ENCODE measurements at places on chromosomes 4 and X. TPM values are rescaled to one million over a fixed set of nuclear protein-coding genes. Genes with fewer than 3 reads are reported as not detected.

The DOCK11 gene
- 26.2 TPM for total RNA-seq

The LONRF3 gene
- total RNA-seq: 0.19 TPM

The FGFR3 gene
- 0.56 TPM for total RNA-seq

The UGT2B15 gene
- not detected for total RNA-seq

The EGFL6 gene
- total RNA-seq: not detected

The NUDT10 gene
- total RNA-seq: 0.85 TPM

The ANAPC4 gene
- 20.9 TPM for total RNA-seq

The SERTM2 gene
- total RNA-seq: 0.19 TPM

The DRP2 gene
- total RNA-seq: 9.6 TPM

The S100P gene
- total RNA-seq: not detected

The CCDC110 gene
- total RNA-seq: 2.3 TPM

The PDGFRA gene
- 295 TPM for total RNA-seq

The SERPINA7 gene
- total RNA-seq: not detected

The IRAK1 gene
- total RNA-seq: 108 TPM

The PCDH10 gene
- total RNA-seq: 21.3 TPM

The FABP2 gene
- under 0.01 TPM for total RNA-seq

The PITX2 gene
- 0.28 TPM for total RNA-seq

The CD38 gene
- total RNA-seq: under 0.01 TPM

The PLXNB3 gene
- total RNA-seq: 4.2 TPM

The SLC49A3 gene
- total RNA-seq: 5.1 TPM

The MAGIX gene
- 1.7 TPM for total RNA-seq

The ARR3 gene
- total RNA-seq: not detected

The RRH gene
- total RNA-seq: not detected

The MAP3K15 gene
- total RNA-seq: not detected

The MGAT4D gene
- total RNA-seq: not detected

The MCF2 gene
- total RNA-seq: not detected

The TLR3 gene
- 3.6 TPM for total RNA-seq

The AFP gene
- total RNA-seq: 0.38 TPM

The LCORL gene
- total RNA-seq: 10.0 TPM

The PRSS12 gene
- 14.6 TPM for total RNA-seq

The WAS gene
- total RNA-seq: 0.28 TPM

The WDR13 gene
- total RNA-seq: 77.3 TPM

The DNAAF6 gene
- not detected for total RNA-seq

The TMPRSS11D gene
- total RNA-seq: not detected

The NBDY gene
- 4.8 TPM for total RNA-seq

The SHOX gene
- total RNA-seq: not detected

The SLC34A2 gene
- total RNA-seq: under 0.01 TPM

The MAGEA1 gene
- not detected for total RNA-seq

Data from regular cardiac myocyte (primary cell).